ENCODE measurements at places on chromosomes 12 and 14. TPM values are rescaled to one million over a fixed set of nuclear protein-coding genes. Genes with fewer than 3 reads are reported as not detected.

- DNase-seq = no peak
These were observed 357.3 kb upstream of the MIS18BP1 start for GRCh38 chr14:45610318-45610717.

GRCh38 chr12:10708862-10709261, 14.3 kb downstream of the YBX3 start:
- no peak for DNase-seq

- DNase-seq = no peak
These were observed 41.1 kb downstream of the CAMKK2 start for GRCh38 chr12:121255433-121255832.

- no peak for DNase-seq
These were observed 73.6 kb downstream of the RFLNA start for GRCh38 chr12:124368421-124369032.

DNA sequence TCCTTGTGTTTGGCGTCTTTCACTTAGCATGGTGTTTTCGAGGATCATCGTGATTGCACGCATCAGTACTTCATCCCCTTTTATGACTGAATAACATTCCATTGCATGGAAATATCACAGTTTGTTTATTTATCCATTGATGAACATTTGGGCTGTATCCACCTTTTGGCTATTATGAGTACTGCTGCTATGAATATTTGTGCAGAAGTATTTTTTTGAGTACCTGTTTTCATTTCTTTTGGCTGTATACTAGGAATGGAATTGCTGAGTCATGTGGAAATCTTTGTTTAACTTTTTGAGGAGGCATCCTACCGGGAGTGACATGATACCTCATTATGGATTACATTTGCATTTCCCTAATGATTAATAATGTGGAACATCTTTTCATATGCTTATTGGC, 66.4 kb downstream of the WNK1 start:
- no peak for DNase-seq

DNA sequence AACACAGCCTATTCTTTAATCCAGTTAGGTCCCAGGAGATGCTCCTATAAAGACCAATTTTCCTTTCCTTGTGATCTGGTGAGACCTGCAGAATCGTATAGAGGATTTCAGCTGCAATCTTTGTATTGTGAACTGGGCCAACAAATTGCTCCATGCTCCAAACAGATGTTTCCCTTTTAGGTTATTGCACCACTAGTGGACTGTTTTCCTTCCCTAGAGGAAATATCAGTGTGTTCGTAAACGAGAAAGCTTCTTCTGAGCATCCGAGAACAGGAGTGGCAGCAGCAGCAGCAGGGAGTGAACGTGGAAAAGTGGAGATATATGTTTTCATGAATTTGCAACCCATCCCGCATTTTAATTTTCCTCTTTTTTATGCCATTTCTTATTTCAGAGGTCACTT, 344.1 kb upstream of the PDE3A start:
- DNase-seq = no peak

GRCh38 chr12:52014567-52015530, 8.1 kb downstream of the TAMALIN start:
- no peak for DNase-seq

- DNase-seq = no peak
These were observed 85.6 kb downstream of the ALG10 start for GRCh38 chr12:34107781-34108404.

DNA sequence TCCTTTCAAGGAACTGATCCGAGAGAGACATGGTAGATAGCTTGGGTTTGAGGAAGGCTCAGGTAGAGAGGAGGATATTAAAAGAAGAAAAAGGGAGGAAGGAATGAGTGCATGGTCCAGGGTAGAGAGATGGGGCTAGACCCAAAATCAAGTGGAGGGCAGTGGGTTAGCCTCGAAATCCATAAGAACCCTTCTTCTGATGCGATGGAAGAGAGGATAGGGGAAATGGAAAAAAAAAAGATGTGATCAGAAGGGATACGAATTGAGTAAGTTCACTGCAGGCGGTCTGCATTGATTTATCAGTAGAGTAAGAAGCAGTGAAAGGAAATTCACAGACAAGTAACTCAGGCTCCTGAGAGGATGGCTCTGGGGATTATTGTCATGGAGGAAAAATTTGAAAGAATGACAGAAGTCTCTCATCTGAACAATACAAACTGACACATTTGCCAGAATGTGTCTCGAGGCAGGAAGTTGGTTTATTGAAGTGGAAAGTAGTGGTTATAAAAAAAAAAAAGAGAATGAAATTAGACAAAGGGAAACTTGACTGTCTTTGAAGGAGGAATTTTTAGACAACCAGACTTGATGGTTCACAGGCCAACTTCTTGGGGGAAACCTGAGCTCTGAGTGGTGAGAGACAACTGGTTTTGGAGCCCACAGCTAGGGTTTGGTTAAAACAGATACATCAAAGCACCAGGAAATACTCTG, 10.2 kb downstream of the PPFIBP1 start:
- no peak for DNase-seq

Gene STON2
- total RNA-seq = 12.7 TPM

Gene BEST3
- not detected for total RNA-seq

Gene DEGS2
- 0.28 TPM for total RNA-seq

Gene RDH5
- 33.5 TPM for total RNA-seq

Gene KERA
- total RNA-seq = not detected

Gene CACNB3
- total RNA-seq = 17.1 TPM
